ENCODE measurements at places on chromosomes 5 and 9.

DNA sequence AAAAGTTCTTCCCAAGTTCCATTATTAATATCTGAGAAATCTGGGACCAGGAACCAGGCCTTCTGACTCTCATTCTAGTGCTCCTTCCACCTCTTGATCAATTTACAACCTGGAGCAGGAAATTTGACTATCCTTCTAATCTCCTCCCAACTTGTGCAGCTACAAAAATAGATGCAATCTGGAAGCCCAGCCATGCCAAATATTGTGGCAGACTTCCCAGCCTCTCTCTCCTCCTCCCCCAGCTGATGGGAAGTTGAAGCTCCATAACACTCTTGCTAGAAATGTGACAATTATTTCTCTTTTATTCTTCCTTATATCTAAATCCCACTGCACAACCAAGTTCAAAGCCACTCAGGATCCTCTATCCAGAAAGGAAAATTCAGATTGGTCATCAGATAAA lies 252.1 kb downstream of the SEC61B start:
- no peak for DNase-seq

DNA sequence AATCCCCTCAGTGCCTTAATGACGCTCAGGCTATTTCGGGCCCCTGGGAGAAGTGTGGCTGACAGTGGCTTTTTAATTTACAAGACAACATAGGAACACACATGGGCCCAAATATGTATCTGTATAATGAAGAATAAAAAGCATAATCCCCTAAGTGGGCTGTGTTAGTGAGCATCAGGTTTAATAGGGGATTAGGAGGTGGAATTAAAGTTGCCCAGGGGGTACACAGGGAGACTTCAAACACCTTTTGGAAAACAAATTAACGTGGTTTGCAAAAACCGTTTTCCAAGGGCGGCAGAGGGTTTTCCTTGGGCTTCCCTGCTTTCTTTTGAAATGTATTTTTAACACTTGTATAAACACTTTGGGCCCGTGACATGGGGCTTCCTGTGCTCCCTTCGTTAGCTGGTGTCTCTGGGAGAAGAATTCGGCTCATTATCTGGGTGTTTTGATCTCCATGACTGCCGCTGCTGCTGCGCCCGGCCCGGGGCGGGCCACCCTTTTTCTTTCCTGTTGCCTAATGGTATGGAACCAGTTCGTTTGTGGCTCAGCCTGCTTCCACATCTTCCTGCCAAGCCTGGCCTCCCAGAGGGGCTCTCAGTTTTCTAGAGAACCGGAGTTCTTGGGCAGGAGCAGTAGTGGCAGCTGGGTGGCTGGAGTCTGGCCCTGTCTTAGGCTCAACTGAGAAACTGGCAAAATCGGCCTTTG lies 173.0 kb downstream of the MACROH2A1 start:
- no peak for DNase-seq

DNA sequence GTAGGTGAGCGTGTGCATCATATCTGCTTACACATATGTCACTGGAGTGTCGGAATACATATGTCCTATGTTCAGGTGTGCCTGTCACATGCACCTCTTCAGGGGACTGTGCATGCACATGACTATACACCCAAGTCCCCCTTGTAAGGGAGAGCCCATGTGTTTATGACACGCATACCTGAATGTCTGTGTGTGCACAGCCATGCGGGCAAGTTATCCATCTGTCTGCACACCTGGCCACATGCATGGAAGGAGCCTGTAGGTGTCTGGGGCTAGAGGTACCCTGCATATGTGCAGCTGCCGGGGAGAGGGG lies 622 bp upstream of the RGS14 start:
- DNase-seq: no peak

- DNase-seq: no peak
Measured at GRCh38 chr5:27241564-27242257, 203.3 kb upstream of the CDH9 start.

- DNase-seq: no peak
Measured at GRCh38 chr5:53030893-53031292, 41.7 kb downstream of the ITGA2 start.

DNA sequence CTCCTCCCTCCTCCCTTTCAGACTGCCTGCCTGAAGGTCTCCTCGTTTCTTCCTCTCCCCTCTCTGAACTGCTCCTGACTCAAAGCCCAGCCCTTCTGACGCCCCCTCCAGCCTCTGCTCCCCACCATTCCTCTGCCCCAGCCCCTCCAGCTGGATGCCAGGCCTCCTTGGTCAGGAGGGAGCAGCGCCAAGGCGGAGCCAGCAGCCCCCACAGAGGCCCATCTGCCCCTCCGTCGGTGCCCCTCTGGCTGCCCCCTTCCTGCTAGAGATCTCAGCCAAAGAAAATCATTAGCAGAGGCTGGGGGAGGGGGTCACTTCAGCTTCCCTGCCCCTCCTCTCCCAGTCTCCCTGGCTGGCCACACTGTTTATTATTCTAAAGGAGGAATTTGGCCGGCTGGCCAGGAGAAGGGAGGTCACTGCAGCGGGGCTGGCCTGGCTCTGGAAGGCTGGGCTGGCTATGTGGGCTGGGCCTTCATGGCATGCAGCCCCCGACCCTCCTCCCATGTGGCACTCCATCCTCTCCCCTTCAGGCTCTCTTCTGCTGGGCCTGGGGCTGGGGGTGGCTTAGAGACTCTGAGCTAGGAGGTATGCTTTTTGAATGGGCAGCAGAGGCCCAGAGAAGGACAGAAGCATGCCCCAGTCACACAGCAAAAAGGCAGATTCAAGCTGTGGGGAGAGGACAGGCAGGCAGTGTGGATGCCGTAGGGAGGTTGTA lies 16.9 kb downstream of the PDGFRB start:
- DNase-seq: no peak

GRCh38 chr5:63726496-63726895 lies 235.7 kb downstream of the HTR1A start:
- DNase-seq: no peak

DNA sequence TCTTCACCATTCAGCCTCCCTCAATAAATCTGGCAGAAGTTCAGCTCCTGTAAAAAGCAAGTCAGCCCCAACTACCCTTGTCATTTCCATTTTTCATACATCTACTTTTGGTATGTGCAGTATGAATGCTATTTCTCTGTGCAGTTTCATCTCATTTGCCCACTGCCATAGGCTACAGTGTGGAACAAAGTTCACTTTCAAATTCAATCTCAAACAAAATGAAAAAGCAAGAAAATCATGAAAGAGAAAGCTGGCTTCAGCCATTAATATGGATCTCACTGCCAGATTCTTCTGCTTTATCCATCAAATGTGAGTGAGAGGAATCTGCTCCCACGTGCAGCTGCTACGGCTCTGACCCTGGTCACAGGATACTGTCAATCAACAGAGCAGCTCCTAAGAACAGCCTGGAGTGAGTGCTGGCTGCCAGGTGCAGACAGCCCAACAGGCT lies 494.2 kb downstream of the ZNF608 start:
- no peak for DNase-seq

DNA sequence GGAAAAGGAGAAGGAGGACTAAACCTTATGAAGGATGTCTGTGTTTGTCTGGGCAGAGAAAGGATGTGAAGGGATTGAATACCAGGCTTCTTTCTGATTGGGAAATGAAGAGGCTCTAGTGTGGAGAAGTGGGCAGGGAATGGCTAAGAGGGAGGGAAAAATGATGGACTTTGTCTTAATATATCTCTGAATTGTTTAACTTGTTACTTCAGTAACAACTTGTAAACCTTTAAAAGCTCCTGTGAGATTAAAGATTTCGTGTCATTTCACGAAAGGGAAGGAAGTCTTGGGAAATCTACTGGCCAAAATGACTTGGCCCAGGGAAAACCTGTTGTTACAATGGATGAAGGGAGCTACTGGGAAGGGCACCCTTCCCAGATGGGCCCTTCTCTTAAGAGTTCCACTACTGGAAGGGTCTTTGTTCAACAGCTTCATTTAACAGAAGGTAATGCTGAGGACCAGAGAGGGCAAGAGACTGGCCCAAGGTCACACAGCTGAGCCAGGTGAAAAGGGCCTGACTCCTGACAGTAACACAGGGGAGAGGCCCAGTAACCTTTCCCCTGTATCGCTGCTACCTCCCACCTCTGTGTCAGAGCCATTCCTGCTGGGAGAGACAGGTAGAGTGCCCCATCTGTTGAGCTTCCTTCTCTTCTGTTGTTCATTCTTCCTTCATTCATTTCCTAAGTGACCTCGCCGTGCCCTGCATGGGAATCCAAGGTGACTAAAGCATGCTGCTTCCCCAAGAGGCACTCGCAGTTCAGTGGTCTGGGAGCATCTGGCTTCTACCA lies 5.1 kb upstream of the TCOF1 start:
- no peak for DNase-seq

- no peak for DNase-seq
Measured at GRCh38 chr5:15731699-15732098, 231.7 kb downstream of the FBXL7 start.

DNA sequence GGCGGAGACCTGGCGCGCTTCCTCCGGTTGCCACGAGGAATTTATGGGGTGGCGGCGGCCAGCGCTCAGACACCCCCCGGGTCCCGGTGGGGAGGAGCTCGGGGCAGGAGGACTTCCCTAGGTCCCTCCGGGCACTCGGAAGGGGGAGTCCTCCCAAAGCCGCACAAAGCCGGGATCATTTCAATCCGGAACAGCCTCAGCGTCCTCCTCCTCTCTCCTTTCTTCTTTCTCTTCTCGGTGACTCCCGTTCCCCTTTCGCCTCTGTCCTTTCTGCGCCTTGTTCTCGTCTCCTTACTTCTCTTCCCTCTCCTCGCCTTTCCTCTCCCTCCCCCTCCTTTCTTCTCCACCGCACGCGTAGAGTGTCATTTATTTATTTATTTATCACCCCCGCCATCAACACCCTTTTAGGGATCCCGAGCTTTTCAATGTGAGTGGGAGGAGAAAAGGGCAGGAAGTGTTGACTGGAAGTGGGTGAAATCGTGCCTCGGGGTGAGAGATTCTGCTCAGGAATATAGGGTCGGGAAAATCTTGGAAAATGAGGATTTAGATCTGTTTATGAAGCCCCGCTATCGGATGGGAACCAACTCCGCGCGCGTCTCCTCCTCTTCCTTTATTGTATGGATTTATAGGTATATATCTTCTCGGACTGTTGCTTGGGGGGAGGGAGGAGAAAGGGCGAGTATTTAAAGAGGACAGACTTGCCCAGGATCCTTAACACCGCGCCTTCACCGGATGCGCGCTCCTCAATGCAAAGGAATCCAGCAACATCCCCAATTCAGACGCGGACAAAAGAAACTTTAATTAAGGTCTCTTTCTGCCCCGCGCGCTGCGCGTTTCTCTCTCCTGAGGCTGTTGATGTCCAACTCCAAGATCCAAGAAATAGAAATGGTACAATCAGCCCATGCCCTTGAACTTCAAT lies 2.0 kb upstream of the ZNF462 start:
- DNase-seq: no peak

- DNase-seq: no peak
Measured at GRCh38 chr9:16112116-16112515, 559.3 kb downstream of the CCDC171 start.

GRCh38 chr5:31280210-31280609 lies 86.7 kb downstream of the CDH6 start:
- no peak for DNase-seq

- no peak for DNase-seq
Measured at GRCh38 chr9:114276908-114277821, 45.7 kb upstream of the ORM1 start.

DNA sequence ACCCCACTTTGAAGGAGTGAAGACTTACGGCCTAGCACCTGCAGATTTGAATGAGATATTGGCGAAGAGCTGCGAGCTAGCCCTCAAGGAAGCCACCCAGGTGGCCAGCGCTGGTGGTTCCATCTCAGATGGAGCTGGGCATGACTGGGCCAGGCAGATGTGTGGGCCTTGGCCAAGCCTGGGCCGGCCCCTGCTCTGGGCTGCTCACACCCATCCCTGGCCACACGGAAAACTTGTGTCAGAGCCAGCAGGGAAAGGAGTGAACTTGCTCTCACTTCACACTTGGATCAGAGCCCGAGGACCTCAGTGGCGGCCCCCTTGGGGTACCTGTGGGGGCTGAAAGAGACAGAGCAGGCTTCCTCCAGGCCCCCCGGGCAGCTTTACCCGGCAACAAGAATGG lies 44.2 kb downstream of the ROPN1L start:
- DNase-seq: no peak

DNA sequence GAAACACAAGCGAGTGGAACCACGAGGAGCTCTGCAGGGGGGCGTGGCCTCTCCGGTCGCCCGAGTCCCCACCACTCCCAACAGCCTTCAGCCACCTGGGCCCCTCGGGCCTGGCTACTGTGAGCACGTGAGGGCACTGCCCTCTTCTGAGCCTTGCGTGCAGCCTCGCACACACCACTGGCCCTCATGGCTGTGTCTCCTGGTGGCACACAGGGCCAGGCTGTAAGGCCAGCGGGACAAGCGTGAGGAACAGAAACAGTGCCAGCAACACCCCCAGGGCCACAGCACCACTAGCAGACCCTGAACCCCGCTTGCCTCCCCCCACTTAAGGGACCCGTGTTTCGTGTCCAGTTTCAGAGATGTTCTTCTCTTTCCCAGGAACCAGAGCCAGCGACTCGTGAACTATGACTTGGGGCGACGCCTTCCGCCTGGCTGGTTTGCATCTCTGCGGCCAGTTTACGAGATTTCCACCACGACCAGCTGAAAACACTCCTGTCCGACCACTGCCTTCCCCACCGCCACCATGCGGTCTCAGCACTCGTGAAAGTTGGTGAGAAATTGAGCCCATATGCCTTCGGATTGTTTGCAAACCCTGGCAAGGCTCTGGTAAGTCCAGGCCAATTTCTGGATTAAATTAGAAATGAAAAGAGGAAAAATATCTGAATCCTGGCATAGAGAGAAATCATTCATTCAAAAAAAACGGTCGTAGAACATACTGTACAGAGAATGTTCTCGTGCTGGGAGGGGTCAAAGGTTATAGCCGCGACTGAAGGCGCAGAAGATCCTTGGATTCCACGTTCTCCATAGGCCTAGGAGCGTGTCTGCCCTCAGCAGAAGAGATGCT lies 135.6 kb downstream of the ZNF354C start:
- no peak for DNase-seq

DNA sequence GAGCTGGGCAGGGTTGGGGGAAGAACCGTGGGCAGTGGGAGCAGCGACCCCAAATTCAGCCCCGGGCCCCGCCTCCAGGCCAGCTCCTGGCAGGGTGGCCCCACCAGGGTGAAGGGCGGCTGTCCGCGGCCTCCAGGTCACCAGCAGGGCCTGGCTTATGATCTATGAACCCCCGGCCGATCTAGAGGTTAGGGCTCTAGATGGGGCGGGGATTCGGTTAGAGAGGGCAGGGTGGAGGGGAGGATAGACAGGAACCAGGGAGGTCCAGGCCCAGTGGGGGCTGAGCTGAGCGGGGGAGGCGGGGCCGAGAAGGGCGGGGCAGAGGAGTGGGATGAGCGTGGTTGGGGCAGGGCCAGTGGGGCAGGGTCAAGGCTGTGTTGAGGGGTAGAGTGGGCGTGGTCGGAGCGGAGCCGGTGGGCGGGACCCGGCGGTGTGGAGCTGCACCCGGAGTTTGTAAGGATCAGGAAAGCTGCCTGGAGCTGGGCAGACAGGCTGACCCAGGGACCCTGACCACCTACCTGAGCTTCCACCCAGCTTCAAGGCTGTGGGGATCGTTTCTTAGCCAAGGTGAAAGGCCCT lies 29.3 kb upstream of the OBP2B start:
- DNase-seq: no peak

- DNase-seq: no peak
Measured at GRCh38 chr5:97124335-97124734, 18.1 kb downstream of the LIX1 start.

GRCh38 chr5:147445917-147446316 lies 64.0 kb downstream of the DPYSL3 start:
- DNase-seq: no peak
